ENCODE measurements at places on chromosomes 5 and 9. TPM values are rescaled to one million over a fixed set of nuclear protein-coding genes. Genes with fewer than 3 reads are reported as not detected.

QRFP gene
- total RNA-seq = not detected

SPATA31C1 gene
- not detected for total RNA-seq

CDH6 gene
- total RNA-seq = 5.4 TPM

DMRT3 gene
- not detected for total RNA-seq

DNA sequence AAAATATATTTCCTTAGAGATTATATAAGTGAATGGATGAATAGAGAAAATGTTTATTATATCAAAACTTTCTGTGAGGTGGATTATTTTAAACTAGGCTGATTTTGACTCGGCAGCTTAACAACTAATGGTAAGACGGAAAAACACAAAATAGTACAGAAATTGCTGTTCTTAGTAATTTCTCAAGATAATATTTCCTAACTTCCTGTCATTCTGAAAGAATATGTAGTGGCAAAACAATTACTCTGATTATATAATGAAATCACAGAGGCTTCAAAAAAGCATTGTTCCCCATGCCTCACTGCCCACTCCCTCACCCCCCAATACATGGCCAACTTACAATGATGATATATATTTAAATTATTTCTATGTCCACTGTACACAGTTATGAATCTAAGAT lies 85.4 kb downstream of the YTHDC2 start:
- H3K27me3 ChIP-seq = no peaks in the 10 kb centered on the region
- DNase-seq = no peak
- no peak overlapping the region for H3K4me3 ChIP-seq
- H3K36me3 ChIP-seq = peaks cover 23% of the 10 kb centered on the region
- H3K27ac ChIP-seq = no peak overlapping the region

GRCh38 chr5:6488021-6488420 lies 39.4 kb downstream of the UBE2QL1 start:
- no peak overlapping the region for H3K27ac ChIP-seq
- H3K4me3 ChIP-seq = no peak overlapping the region
- DNase-seq = no peak
- peaks cover 9% of the 10 kb centered on the region for H3K36me3 ChIP-seq
- no peaks in the 10 kb centered on the region for H3K27me3 ChIP-seq
- no peaks in the 10 kb centered on the region for H3K4me1 ChIP-seq

- no peak overlapping the region for H3K27ac ChIP-seq
- peak; percentile 44 for DNase-seq
- no peaks in the 10 kb centered on the region for H3K27me3 ChIP-seq
- H3K4me3 ChIP-seq = no peak overlapping the region
Observed at GRCh38 chr9:96856363-96857286, 2.3 kb upstream of the ZNF782 start.

DNA sequence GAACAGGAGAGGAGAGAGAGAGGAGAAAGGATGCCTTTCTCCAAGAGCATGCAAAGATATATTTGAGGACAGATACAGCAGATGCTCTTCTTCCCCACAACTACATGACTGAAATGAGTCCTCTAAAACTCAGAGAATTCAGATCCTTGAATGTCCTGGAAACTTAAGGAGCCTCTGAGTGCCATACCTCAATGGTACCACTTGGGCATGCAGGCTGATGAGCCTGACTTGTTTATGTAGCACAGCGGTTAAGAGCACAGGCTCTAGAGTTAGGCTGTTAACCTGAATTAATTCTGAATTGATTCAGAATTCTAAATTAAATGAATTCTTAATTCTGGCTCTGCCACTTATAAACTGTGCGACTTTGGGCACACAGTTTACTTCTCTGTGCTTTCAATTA lies 5.7 kb downstream of the PLPPR1 start:
- peaks cover 9% of the 10 kb centered on the region for H3K27me3 ChIP-seq
- no peaks in the 10 kb centered on the region for H3K4me1 ChIP-seq
- H3K4me3 ChIP-seq = no peak overlapping the region
- DNase-seq = no peak
- no peaks in the 10 kb centered on the region for H3K36me3 ChIP-seq
- H3K27ac ChIP-seq = no peak overlapping the region

GRCh38 chr9:37974506-37975173 lies 70.7 kb upstream of the SLC25A51 start:
- H3K27ac ChIP-seq = no peak overlapping the region
- peaks cover 17% of the 10 kb centered on the region for H3K36me3 ChIP-seq
- no peaks in the 10 kb centered on the region for H3K27me3 ChIP-seq
- DNase-seq = peak; percentile 9
- H3K4me1 ChIP-seq = peaks cover 3% of the 10 kb centered on the region
- no peak overlapping the region for H3K4me3 ChIP-seq

DNA sequence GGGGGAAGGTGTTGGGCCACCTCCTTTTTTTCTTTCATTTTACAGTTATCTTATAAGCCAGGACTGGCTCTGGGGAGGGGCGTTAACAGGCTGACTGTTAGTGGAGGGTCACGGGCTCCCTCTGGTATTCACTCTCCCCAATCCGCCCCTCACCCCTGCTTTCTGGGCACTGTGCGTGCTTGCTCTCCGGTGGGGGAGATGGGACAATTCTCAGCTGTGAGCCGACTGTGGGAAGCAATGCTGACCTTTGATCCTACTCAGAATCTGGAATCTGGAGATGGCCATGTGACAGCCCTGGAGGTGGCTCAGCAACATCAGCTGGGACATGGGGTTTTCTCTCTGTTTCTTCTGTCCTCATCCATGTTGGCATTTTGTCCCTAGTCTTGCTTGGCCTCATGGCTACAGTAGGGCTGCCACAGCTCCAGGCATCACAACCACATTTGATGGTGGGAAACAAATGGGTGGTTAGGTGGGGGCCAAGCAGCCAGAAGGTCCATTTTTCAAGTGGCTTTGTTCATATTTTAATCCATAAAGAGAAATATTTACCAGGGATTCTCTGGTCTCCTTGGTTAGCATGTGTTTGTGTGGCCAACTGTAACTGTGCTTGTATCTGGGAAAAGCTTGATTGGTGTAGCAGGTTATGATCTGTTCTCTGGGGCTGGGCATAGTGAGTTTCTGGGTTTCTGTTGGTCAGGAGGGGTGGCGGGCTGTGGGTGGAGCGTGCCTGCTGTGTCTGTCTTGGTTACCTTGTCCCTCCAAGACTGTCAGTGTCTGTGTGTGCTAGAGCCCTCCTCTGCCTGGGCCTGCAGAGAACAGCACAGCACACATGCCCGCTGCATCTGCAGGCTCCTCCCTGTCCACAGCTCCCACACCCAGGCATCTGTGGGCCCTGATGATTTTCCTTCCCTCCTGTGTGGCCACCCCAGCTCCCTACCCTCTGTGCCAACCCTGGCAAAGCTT lies 12.4 kb downstream of the WNK2 start:
- peaks cover 63% of the 10 kb centered on the region for H3K4me1 ChIP-seq
- H3K27ac ChIP-seq = no peak overlapping the region
- no peaks in the 10 kb centered on the region for H3K36me3 ChIP-seq
- peak; percentile 38 for DNase-seq
- H3K27me3 ChIP-seq = no peaks in the 10 kb centered on the region

All from heart left ventricle (tissue), 16 donors.